Upper lobe of right lung (tissue), 1 donor: ENCODE measurements at places on chromosomes 2 and 18. TPM values are rescaled to one million over a fixed set of nuclear protein-coding genes. Genes with fewer than 3 reads are reported as not detected.

EN1 gene
- not detected for total RNA-seq

TSPYL6 gene
- total RNA-seq = not detected

DNA sequence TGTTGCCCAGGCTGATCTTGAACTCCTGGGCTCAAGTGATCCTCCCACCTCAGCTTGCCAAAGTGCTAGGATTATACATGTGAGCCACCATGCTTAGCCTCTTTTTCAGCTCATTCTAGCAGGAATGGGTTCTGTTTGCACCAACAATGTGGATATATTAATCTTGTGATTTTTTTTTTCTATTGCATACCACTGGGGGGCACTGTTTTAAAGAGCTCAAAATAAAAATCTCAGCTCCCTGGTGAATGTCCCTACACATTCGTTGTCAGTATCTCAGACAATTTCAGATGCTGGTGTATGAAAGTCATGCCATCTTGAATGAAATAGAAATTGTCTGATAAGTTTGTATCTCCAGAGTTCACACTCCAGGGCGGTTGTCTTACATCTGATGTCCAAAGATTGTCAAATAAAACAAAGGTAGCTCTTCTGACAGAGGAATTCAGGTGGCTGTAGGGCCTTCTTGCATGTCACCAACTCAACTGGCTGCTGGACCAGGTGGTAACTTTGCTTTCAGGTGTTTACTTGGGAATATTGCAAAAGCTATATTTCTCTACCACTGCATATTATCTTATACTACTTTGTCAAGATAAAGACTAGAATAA lies 3.1 kb upstream of the MATN3 start:
- no peak for DNase-seq
- peaks cover 12% of the 10 kb centered on the region for H3K4me1 ChIP-seq
- H3K36me3 ChIP-seq = no peaks in the 10 kb centered on the region
- H3K4me3 ChIP-seq = no peak overlapping the region

GRCh38 chr2:74693213-74693612 lies 39.2 kb downstream of the SEMA4F start:
- no peak overlapping the region for H3K4me3 ChIP-seq
- no peaks in the 10 kb centered on the region for H3K36me3 ChIP-seq
- DNase-seq = no peak
- peaks cover 6% of the 10 kb centered on the region for H3K4me1 ChIP-seq

DNA sequence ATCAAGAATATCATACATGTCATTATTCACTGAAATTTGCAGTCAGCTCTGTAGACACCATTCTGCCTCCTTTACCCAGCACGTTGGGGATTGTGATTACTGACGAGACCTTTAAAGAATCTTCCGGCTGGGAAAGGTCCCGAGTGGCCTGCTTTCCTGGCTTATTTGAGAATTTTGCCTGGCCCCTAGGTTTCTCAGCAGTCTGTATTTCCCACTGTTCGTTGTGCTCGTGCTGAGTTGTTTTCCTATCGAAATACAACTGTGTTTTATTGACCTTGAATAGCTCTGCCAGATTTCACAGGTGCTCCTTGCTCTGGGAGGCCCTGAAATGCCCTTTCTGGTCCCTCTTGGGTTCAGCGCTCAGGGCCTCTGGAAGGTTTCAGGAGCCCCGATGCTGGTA lies 94.9 kb downstream of the AGAP1 start:
- H3K27ac ChIP-seq = no peak overlapping the region
- no peak overlapping the region for H3K4me3 ChIP-seq
- no peaks in the 10 kb centered on the region for H3K27me3 ChIP-seq
- no peaks in the 10 kb centered on the region for H3K36me3 ChIP-seq
- no peak for DNase-seq

DNA sequence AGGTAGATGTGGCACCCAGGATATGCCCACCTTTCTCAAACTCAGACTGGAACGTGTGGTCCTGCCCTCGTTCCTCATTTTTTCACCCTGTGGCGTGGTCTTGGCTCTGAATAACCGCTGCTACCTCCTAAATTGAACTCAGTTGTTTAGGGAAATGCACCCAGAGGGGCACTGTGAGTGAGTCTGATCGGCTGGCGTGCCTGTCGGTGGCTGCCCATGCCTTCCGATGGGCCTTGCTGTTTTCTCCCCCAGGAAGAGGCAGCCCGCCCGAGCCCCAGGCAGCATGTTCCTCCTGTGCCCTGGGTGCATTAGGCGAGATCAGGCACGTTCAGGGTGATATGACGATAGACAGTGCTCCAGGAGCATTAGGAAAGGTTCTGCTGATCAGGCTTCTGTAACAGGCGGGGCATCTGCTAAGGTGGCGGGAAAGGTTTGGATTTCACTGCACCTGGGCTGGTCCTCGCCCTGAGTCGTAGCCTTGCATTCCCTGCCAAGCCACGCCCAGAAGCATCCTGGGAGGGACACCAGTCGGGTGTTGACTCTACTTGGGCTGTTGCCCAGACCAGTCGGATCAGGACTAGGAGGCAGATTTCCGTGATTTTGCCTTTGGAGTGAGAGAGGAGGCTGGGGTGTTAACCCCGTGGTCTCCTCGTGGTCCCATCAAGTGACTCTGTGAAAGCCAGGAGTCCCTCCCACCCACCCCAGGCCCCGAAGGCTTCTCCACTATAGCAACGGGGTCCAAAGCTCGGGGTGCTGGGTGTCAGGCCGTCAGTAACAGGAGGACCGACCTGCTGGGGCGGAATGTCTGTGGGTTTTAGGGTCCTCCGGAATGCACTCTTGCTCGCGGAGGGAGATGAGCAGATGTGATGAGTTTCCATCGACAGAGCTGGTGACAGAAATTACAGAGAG lies 75.1 kb downstream of the SH3BP4 start:
- DNase-seq = peak; percentile 84
- H3K4me3 ChIP-seq = no peak overlapping the region
- H3K36me3 ChIP-seq = no peaks in the 10 kb centered on the region
- H3K27ac ChIP-seq = no peak overlapping the region
- H3K27me3 ChIP-seq = no peaks in the 10 kb centered on the region
- H3K4me1 ChIP-seq = peaks cover 6% of the 10 kb centered on the region

GRCh38 chr2:192719629-192720028 lies 524.9 kb upstream of the TMEFF2 start:
- H3K27ac ChIP-seq = no peak overlapping the region
- DNase-seq = no peak
- no peaks in the 10 kb centered on the region for H3K27me3 ChIP-seq
- no peaks in the 10 kb centered on the region for H3K4me1 ChIP-seq
- H3K4me3 ChIP-seq = no peak overlapping the region

DNA sequence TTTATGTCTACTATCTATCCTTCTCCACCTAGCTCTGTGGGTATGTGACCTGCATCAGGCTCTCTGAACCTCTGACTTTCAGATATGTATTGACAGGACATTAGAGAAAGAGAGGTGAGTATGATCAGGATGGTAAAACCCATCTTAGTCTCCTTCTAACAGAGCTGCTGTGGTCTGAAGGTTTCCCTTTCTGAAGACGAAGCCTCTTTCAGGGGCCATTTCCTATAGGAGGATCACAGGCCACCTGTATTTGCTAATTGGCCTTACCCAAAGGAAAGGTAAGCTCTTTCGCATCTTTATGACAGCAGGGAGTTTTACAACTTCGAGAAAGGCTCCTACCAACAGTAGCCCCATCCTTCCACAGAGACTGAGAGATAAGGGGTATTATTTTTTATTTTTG lies 442.9 kb downstream of the KCNJ3 start:
- no peak for DNase-seq
- H3K27ac ChIP-seq = no peak overlapping the region
- H3K27me3 ChIP-seq = no peaks in the 10 kb centered on the region
- no peak overlapping the region for H3K4me3 ChIP-seq

FLACC1 gene
- 3.6 TPM for total RNA-seq

DNA sequence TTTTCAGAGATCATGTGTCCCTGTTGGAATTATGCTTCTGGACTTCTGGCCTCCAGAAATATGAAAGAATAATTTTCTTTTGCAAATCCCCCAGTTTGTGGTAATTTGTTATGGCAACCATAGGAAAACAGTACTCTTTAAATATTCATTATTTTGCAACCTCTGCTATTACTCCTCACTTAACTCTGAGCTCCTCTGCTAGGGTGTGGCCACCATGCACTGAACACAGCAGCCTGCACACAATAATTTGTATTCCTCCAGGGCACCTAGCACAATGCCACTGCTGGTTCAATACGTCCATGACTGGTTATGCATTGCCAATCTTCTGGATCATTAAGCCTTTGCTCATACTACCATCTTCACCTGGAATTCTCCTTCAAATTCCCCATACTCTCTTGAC lies 232.0 kb downstream of the CNTNAP5 start:
- H3K27me3 ChIP-seq = no peaks in the 10 kb centered on the region
- H3K4me3 ChIP-seq = no peak overlapping the region
- no peaks in the 10 kb centered on the region for H3K4me1 ChIP-seq

DNA sequence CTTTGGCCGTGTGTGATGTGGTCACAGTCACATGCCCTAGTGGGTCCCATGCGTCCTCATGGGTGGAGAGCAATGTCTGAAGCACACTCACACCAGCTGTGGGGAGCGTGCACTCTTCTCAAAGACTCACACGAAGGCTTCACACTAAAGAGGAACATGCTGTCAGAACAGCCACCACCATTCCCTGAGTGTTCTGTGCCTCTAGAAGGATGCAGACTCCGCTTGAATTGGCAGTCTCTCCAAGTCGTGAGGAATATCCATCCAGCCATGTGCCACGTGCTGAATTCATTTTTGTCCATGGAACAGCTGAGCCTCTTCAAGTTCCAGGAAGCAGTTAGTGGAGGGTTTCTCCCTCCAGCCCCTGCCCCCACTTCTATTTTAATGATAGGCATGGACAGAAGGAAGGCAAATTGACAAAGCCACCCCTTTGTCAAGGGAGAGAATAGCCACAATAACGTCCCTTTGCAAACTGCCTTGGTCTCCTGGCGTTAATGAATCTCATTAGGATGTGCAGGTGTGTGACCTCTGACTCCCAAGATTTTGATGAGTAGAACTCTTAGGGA lies 464.3 kb upstream of the ID2 start:
- H3K36me3 ChIP-seq = no peaks in the 10 kb centered on the region
- H3K27me3 ChIP-seq = no peaks in the 10 kb centered on the region
- H3K4me3 ChIP-seq = no peak overlapping the region
- H3K4me1 ChIP-seq = no peaks in the 10 kb centered on the region
- no peak for DNase-seq

DNA sequence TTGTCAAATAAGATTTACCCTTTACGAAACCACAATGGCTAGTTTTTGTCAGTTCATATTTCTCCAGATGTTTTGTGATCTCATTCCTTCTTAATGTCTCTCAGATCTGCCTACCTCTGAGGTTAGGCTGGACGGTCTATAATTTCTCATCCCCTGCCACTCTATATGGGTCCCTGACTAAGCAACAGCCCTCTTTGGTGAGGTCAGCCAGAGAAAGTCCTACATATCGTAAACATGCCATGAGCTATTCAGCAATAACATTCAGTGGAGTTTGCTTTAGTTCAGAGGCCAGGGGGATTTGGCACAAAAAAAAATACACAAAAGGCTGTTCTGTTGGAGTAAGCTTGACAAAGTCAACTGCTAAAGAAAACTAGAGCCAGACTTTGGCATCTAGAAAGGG lies 192.1 kb upstream of the NCKAP5 start:
- DNase-seq = no peak
- no peaks in the 10 kb centered on the region for H3K27me3 ChIP-seq
- no peaks in the 10 kb centered on the region for H3K36me3 ChIP-seq
- no peak overlapping the region for H3K27ac ChIP-seq
- no peaks in the 10 kb centered on the region for H3K4me1 ChIP-seq

INHA gene
- 0.43 TPM for total RNA-seq

DNA sequence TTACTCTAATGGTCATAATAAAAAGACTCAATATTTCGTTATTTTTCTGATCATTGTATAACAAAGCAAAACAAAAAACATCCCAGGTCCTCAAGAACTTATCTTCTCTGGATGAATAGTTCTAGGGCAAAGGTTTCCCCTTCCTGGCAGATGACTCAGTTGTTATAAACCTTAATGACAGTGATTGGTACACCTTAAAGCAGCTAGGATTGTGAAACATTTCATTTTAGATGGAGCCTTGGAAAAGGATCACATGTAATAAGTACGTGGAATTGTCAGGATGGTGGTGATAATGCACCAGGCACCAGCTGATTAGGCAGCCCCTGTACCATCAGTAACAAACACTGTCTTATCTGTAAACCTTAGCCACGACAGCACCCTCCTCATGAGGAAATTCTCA lies 47.2 kb downstream of the MEP1B start:
- no peak overlapping the region for H3K4me3 ChIP-seq
- H3K4me1 ChIP-seq = no peaks in the 10 kb centered on the region
- no peak overlapping the region for H3K27ac ChIP-seq
- no peaks in the 10 kb centered on the region for H3K27me3 ChIP-seq
- H3K36me3 ChIP-seq = no peaks in the 10 kb centered on the region

DNA sequence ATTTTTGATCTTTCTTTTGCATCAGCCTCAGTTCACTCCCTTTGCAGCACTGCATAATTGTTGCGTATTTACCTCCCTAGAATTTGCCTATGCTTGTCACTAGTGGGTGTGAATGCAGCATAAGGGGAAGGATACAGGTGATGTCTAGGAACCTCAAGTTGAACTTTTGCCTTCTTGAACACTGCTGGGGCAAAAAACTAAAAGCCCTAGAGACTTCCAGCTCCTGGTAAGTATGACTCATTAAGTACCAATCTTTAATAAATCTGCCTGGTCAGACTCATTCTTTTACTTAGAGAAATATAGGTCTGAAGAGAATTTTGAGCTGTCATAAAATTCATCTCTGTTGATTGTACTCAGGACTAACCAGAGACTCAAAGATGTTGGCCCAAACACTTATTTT lies 547.3 kb upstream of the FANCL start:
- H3K4me1 ChIP-seq = no peaks in the 10 kb centered on the region
- no peak overlapping the region for H3K27ac ChIP-seq
- H3K36me3 ChIP-seq = no peaks in the 10 kb centered on the region
- H3K4me3 ChIP-seq = no peak overlapping the region

DNA sequence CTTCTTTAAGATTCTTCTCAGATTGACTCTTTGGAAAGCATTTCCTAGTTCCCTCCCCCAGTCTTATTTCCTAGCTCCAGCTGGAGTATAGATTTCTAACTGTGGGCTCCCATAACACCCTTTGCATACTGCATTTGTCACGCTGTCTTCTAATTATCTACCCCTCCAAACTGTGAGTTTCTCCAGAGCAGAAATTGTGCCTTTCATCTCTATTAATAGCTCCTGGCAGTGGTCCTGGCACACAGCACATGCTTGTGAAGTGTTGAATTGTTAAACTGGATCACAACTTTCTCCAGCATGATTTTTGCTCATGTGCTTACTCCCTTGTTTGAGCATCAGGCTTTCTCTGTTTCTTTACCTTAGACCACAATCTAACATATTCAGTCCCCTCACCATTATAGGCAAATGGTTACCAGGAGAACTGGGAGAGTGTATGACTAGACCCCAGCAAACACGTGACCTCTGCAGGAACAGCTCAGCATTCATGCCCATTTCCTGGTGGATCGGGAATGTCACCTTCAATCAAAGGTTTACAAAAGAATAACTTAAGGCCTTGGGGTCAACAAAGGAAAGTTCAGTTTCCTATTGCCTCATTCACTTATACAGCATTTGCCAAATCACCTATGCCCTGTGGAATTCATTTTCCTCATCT lies 175.7 kb upstream of the TANK start:
- H3K4me3 ChIP-seq = no peak overlapping the region
- no peak overlapping the region for H3K27ac ChIP-seq
- DNase-seq = no peak
- no peaks in the 10 kb centered on the region for H3K36me3 ChIP-seq
- H3K4me1 ChIP-seq = no peaks in the 10 kb centered on the region
